Stimulated activated CD4-positive, alpha-beta T cell treated with anti-CD3 and anti-CD28 coated beads, Interleukin-4, amount 100 ng/mL, for 24 hours (primary cell): ENCODE measurements at places on chromosomes 7 and 10.

DNA sequence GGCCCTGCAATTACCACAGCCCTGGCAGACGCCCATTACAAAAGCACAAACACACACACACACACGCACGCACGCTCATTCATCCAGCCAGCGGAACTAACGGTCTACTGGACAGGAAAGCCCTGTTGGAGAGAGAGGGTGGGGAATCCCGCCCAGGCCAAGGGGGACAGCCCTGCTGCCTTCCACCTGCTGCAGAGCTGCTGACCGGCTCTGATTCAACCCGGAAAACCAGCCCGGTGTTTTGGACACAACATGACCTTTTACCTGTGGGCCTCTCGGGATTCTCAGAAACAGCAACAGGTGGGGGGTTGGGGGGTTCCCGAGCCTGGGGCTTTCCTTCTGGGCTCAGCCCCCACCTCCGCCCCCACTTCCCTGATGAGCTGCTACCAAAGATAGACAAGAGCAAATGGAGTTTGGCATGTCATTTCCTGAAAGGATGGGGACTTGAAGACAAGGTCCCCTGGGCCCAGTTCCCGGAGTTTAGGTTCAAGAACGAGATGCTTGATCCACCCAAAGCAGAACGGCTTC lies 18.5 kb upstream of the SERPINE1 start:
- DNase-seq, result no peak

GRCh38 chr7:108136191-108136688 lies 6.1 kb upstream of the LAMB4 start:
- DNase-seq, result no peak

- no peak for DNase-seq
These were observed 2.7 kb downstream of the MAP3K8 start for GRCh38 chr10:30436671-30437030.

- peak; percentile 84 for DNase-seq
These were observed 141.3 kb downstream of the NRP1 start for GRCh38 chr10:33193057-33193700.

DNA sequence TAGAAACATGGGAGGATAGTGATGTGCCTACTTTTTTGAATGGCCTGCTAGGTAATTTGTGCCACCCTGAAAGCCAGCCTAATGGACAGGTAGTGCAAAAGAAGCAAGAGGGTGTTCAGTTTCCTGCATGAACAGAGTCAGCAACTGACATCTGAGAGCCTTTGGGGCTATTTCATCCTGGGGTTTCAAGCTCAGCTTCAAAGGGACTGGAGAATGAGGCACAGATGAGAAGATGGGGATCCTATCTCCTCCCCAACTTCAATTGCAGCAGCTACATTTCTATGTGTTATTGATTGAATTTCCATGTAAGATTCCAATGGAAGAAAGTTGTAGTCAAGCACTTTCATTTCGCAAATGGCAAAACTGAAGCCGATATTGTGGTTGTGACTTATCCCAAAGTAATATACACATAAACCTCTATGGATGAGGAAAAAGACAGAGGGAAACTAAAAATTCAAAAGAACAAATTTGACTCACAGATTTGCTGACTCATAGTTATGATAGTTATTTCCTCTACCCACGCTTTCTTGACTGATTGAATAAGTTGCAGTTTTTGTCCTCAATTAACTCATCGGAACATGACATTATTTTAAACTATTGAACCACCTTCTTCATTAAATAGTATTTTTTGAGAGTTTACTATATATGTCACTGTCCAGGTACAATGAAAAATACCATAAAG lies 42.6 kb upstream of the NRP1 start:
- no peak for DNase-seq

DNA sequence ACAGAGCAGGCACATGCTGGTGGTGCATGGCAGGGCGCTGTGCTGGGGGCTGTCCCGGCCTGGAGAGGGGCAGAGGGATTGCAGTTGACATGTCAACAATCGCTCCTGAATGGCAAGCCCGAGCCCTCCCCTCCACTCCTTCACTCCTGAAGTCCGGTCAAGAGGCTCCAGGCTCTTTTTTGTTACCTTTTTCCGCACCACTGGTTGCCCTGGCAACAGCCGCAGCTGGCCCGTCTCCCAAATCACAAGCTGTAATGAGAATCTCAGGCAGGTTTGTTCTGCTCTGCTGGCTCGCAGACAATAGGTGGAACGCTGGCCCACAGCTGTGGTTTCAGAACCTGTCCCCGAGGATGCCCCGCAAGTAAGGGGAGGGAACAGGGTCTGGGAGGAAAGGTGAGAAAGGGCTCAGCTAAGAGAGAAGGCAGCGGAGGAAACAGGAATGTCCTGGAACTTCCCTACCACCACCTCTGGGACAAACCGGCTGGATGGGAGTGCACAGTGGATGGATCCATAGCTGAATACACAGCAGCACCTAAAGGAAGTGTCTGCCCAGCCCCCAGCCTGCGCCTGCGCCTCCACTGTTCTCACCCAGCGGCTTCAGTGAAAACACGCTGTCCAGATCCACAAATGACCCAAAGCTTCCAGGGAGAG lies 58.9 kb downstream of the CALML3 start:
- no peak for DNase-seq

GRCh38 chr10:88791924-88792323 lies 10.6 kb upstream of the LIPM start:
- DNase-seq, result no peak

DNA sequence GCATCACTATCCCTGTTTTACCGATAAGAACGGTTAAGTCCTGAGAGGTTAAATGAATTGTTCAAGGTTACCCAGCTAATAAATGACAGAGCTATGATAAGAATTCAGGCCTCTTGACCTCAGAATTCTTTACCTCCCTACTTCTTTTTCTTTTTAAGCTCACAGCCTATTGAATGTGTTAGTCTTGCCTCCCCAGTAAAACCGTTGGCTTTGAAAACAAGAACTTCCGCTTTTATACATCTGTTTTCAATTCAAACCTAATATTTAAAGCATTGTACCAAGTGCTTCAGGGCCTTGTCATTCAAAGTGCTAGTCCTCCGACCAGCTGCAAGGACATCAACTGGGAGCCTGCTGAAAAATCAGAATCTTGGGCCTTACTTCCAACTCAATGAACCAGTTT lies 15.6 kb downstream of the SEC31B start:
- no peak for DNase-seq

DNA sequence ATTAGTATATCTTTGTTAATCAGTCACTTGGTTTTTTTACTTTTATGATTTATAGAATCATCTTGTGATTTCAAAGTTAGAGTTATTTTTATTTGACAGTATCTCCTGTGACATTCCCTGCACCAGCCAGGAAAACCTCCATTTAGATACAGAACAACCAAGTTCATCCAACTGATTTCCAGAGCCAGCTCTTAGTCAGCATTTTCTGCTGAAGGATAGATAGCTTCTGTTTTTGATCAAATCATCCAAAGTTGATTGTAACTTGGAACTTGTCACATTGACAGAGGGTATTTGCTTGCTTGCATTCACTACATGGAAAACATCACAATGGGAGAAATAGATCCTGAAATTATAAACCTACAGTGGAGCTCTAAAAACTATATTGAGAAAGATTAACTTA lies 122.6 kb downstream of the PON1 start:
- no peak for DNase-seq

DNA sequence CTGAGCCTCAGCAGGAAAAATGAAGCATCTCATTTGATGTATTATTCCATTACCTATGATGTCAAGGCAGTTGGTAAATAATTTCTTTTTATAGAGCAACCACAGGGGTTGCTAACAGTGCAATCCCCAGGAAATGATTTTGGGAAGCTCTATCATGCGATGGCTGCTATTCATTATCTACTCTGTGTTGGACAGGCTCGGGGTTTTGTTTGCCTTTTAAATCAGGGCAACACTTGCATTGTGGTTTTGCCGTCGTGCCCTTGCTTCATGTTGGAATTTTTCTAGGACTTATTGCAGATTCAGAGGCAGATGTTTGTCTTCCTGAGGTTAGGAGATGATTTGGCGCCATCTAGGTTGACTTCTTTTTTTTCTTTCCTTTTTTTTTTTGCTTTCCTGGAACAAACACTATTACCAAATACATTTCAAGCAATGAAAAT lies 128.4 kb downstream of the BICC1 start:
- no peak for DNase-seq

DNA sequence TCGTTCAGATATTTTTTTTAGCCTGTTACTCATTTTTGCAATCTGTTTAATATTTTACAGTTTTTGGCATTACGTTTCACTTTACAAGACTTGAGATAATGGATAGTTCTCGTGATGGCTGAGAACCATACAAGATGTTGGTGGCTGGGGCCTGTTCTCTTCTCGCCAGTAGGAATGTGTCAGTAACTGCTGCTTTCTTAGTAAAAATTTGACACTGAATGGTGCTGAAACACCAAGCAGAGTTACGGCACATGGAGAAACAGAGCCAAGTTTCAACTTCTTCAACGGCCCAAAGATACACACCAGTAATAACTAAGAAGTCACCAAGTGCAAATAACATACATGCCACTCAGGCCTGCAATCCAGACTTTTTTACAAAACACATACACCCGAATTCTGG lies 130.4 kb downstream of the NRP1 start:
- DNase-seq, result no peak

- DNase-seq, result no peak
These were observed 38.8 kb downstream of the ERLIN1 start for GRCh38 chr10:100146875-100147650.

DNA sequence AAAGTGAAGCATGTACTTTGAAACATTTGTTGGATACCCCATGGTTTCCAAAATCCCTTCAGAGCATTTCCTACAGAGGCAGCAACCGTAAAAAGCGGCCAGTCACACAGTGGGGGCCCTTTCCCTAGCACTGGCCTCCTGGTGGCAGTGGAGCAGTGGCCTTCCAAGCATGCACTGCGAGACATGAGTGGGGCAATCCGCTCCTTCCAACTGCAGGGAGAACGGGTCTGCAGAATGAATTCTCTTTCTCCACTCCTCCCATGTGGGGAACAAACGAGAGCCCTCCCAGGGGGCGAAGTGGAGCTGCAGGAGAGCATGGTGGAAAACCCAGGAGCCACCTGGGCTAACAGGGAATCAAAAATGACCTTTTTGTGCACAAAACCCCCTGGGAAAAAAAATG lies 542.9 kb upstream of the GALNT17 start:
- no peak for DNase-seq

- DNase-seq, result no peak
These were observed 125.7 kb downstream of the ARHGAP22 start for GRCh38 chr10:48478980-48479811.

- no peak for DNase-seq
These were observed 16.3 kb downstream of the LIPA start for GRCh38 chr10:89235073-89235798.

DNA sequence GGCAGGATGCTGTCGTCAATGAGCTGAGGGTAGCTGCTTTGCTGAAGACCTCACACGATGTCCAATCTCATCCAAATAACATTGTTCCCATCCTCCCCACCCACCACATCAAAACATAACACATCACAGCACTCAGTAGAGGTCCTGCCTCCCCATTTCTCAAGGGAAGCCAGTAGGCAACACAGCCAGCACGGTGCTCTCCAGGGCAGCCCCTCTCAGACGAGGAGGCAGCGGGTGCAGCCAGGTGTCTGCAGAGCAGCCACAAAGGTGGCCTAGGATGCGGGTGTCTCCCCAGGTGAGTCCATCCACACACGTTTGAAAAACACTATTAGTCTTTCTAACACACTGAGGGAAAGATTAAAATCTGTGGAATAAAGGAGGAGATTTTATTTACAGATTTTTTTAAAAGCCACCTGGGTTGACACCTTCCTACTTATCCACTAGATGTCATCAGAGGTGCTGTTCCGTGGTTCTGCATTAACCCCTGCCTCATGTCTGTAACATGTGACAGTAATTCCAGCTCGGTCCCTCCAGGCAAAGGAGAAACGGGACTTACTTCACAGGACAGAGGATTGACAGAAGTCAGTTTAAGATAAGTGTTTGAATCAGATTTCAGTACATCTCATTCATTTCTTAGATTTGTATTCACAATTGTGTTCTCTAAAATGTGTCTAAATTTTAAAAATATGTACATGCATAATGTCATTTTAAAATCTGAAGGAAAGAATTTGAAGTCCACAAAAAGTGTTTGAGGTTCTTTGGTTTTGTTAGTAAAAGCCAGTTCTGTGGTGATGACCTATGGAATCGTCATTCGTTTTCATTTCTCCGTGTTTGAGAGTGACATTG lies 68.0 kb downstream of the LANCL2 start:
- peak; percentile 33 for DNase-seq

- no peak for DNase-seq
These were observed 229.0 kb downstream of the PRPF18 start for GRCh38 chr10:13815756-13816155.

GRCh38 chr7:150385302-150385723 lies 6.2 kb downstream of the ZNF775 start:
- no peak for DNase-seq

- DNase-seq, result no peak
These were observed 6.2 kb downstream of the OPALIN start for GRCh38 chr10:96352582-96352981.

DNA sequence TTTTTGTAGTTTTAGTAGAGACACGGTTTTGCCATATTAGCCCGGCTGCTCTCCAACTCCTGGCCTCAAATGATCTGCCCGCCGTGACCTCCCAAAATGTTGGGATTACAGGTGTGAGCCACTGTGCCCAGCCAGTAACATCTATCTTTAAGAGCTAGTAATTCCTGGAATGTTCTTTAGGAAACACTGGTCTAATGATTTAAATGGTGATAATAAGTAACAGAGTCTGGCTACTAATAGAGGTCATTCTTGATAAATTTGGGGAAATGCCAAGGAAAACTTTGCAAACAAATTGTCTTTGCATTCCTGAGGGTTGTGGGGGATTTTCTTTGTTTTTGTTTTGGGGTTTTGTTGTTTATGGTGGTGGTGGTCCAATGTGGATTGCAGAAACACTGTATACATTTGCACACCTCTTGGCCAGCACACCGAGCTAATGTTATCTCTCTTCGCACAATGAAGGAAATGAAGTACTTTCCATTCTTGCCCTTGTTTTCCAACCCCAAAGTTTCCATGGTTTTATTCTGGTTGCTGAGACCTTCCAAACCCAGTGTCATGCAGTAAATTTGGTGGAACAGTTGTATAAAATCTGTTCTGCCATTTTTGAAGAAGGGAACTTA lies 51.3 kb upstream of the WIPF3 start:
- no peak for DNase-seq

DNA sequence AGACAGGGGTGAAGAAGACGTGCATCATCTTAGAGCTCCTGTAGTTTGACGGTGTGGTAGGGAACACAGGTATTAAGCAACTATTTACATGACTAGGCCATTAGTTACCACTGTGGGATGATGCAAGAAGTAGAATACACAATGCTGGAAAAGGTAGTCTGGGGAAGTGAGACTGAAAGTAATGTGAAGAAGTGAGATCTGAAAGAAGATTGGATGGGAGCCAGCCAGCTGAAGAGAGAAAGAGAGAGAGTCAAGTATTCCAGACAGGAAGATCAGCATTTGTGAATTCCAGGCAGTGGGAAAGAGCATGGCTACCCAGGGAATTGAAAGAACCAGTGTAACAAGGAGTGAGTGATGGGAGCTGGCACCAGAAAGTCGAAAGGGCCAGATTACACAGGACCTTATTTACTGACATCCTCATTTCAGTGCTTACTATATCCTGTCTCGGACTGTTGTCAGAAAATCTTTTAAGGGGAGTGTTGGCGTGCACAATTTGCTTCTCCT lies 4.0 kb upstream of the CFAP58 start:
- DNase-seq, result no peak
